ENCODE measurements at places on chromosomes 3 and 15.

DNA sequence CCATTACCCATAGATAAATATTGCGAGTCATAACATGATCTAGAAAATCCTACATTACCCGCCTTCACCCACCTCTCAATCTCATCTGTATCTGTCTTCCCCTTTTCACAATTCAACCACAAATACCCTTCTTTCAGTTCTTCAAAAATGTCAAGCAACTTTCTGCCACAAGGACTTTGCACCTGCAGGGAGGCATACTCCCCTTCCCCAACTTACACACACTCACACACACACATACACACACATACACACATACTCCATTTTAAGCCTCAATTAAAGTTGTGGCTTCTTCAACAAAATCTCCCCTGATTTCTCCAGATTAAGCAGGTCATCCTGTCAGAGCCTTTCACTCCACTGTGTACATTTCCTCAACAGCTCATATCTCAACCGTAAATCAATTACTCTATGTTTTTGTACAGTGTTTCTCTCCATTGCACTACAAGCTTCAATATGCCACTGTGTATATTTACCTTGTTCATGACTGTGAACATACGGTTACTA lies 33.1 kb upstream of the CCDC50 start:
- no peak for DNase-seq

DNA sequence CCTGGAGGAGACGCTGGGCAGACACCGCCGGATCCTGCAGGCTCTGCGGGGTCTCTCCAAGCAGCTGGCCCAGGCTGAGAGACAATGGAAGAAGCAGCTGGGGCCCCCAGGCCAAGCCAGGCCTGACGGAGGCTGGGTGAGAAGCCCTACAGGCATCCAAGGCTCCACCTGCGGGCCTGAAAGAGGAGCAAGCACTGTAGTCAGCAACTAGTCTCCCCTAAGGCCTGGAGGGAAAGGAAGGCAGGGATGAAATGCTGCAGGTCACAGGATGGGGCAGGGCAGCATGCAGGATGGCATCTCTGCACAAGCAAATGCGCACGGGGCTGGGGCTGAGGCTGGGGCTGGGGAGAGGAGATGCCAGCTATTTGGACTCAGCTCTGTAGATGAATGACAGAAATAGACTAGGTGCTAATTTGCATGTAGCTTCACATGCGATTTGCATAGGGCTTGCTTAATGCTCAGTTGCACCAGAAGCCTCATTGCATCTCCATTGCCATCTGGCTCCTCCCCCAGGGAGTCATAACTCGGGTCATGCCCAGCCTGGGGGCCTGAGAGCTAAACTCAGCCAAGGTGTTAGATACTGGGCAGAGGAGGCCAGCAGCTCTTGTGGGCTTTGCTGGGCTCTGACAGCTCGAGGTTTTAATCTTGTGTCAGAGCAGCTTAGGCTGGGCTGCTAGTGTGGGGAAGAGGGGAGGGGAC lies 5.2 kb upstream of the CPLX3 start:
- DNase-seq: no peak

DNA sequence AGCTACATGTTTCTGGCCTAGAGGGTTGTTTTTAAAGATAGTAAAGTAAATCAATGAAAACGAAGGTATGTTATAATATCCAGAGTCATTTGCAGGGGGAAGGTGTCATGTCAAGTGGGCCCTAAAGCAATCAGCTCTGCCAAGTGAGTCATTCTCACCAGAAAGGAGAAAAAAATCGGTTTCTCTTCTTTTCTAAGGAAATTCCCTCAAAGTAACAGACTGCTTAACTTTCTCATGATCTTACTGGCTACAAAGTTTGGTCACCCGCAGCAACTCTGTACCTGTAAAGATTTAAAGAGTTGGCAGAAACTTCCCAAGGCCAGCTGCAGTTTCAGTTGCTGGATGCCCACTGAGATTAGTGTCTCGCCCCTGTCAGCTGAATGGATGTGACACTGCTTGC lies 5.5 kb upstream of the FSIP1 start:
- DNase-seq: no peak

DNA sequence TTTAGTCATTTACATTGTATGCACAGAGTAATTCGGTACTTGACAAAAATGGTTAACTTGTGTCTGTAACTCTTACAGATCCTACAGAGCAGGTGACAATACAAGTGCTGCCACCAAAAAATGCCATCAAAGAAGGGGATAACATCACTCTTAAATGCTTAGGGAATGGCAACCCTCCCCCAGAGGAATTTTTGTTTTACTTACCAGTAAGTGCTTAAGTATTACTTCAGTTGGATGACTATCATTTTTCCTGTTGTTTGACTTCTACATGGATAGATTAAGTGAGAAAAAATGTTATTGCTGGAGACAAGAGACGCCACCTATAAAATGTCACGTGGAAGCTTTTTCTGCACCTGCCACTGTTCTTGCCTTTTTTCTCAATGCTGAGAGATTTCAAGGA lies 173.2 kb downstream of the ALCAM start:
- DNase-seq: no peak

GRCh38 chr3:69930564-69930963 lies 69.0 kb upstream of the SAMMSON start:
- no peak for DNase-seq

GRCh38 chr3:56061279-56061626 lies 407.0 kb downstream of the ERC2 start:
- no peak for DNase-seq

DNA sequence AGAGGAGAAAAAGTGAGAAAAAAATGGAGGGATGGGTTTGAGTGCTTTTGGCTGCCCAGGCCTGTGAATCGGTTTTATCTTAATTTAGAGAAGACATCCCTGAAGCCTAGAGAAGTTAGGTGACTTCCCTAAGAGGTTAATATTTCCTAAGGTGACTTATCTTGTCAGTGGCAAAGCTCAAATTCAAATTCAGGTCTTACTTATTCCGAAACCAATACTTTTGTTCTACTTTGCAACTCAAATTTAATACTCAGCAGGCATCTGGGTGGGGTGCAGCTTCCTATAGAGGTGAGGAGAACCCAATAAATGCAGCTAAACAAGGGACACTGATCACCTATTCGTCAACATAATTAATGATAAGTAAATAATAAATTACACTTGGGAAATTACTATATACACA lies 54.9 kb upstream of the MYRIP start:
- DNase-seq: no peak

- no peak for DNase-seq
Observed at GRCh38 chr3:71968544-71968943, 183.6 kb upstream of the PROK2 start.

DNA sequence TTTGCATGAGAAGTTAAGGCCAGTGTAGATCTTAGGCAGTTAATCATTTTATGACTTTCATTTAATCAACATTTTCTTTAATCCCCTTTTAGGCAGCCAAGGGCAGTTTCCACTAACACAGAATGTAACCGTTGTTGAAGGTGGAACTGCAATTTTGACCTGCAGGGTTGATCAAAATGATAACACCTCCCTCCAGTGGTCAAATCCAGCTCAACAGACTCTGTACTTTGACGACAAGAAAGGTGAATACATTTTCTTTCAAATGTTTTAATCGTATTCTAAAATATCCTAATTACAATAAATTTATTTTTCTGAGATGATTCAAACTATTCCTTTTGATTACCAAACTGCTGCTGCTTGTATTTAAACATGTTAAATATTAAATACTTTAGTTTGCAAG lies 843.2 kb downstream of the CADM2 start:
- no peak for DNase-seq

DNA sequence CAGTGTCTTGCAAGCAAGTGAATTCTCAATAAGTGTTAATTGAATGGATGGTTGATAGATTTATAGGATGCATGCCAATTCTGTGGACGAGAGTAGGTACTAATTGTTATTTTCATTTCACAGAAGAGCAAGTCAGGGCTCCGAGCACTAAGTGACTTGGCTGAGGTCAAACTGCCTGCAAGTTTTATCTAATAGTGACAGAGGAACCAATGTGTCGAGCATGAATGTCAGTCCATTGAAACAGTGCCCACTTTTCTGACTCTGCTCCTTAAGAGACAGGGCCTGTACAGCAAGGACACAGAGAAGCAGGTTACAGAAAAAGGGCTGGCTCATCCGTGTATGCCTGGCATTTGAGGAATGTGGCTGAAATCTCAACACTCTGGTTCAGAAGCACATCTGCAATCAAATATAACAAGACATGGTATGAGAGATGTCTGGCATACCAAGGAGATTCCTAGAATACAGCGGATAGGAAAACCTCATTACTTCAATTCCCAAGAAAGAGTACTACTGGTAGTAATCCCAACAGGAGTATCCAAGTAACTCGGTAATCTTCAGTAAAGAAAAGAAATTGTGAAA lies 6.0 kb upstream of the B3GNT5 start:
- DNase-seq: no peak

DNA sequence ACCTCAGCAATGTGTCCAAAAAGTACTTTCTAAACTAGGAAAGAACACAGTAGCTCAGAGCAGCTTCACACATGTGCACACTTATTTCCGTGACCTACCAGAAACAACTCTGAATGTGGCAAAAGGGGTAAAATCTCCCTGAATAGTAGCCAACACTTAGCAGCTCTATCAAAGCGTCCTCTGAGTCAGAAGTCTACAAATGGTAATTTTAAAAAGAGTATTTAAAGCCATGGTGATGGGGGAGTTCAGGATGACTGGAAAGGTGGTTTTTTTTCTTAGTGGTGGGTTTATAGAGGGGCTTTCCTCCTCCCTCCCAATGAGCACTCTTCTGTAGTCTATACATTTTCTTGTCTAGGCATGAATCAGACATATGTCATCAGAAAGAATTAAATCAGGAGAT lies 223.8 kb upstream of the PRICKLE2 start:
- DNase-seq: no peak

DNA sequence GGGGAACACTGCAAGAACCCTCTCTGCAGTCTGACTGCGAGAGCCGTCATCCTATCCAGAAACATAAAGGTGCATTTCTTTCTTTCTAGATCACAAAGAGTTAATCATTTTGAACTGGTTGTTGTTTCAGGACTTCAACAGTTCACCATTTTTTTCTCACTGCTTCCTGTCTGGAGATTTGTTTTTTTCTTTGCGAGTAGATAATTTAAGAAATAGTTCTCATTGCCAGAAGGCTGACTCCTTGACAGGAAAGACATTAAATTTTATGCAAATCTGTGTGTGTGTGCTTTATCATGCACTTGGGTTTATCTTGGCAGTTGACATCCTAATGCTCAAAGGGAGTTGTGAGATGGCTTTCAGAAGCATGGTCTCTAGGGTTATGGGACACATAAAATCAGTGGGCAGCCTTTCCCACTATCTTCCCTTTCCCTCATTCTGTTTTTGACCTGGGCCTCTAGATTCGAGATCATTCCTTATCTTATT lies 123.5 kb upstream of the TBL1XR1 start:
- no peak for DNase-seq

DNA sequence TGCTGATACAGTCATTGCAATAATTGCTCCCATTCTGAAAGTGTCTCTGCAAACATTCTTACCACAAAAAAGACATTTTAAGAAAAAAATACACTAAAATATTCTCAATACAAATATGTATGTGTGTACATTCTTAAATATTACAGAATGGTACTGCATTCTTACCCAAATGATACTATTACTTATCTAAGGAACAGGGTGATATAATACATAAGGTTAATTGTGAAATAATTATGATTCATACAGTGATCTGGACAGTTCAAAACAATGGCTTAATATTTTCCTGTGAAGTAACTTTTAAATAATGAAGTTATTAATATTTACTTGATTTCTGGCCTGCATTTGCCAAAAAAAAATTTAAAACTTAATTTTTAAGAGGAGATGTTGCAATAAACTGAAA lies 694.6 kb downstream of the TUSC7 start:
- DNase-seq: no peak

- DNase-seq: no peak
Observed at GRCh38 chr3:100261485-100261903, 702 bp downstream of the TBC1D23 start.

GRCh38 chr3:60772584-60772983 lies 478.7 kb downstream of the FHIT start:
- no peak for DNase-seq

GRCh38 chr3:128316481-128316891 lies 150.2 kb downstream of the DNAJB8 start:
- DNase-seq: peak; percentile 52

GRCh38 chr15:90262426-90262825 lies 3.0 kb upstream of the NGRN start:
- no peak for DNase-seq

DNA sequence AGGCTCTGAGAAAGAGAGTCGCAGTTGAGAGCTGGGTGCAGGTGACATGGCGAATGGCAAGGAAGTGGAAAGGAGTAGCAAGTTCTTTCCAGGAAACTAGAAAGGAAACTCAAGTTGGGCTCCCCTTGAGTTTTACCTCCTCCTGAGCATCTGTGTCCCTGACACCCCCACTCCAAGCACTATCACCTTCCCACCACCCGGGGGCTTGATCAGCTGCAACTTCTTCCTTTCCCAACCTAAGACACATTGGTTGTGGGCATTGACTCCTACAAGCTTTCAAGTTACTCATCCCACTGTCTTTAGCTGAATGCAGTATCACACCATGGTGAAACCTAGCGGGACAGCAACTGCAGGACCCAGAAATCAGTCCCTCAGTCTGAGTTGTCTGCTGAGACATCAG lies 256.6 kb upstream of the NR2F2 start:
- no peak for DNase-seq

DNA sequence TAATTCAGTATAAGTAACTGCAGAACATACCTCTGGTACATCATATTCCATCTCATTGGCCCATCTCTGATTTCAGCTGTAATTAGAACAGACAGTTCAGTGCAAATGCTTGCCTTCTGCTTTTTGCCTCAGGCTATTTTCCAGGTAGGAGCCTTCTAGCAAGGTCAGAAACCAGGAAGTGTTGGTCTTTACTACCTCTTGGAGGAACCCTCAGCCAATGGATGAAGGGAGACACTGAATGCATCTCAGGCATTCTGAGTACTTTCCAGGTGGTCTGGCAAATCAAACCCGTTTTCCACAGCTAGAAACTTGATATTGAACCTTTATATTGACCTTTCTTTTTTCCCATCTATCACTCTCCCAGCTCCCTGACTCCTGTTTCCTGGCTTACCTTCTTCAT lies 348.5 kb upstream of the SOX2 start:
- DNase-seq: no peak

DNA sequence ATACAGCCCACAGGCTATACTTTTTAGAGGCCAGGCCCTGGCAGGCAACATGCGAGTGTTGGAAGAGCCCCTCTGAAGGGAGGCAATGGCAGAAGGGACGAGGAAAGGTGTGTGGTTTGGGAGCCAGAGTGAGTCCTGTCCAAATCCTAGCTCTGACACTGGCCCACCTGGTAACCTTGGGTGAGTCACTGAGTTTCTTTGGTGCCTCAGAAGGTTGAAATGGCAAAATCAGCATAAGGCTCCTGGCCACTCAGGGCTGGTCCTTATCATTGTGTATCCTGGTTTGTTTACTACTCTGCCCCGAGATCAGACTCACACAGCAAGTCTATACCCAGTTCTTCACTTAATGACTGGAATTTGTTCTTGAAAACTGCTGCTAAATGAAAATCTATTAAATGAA lies 71.4 kb upstream of the TLE3 start:
- no peak for DNase-seq

DNA sequence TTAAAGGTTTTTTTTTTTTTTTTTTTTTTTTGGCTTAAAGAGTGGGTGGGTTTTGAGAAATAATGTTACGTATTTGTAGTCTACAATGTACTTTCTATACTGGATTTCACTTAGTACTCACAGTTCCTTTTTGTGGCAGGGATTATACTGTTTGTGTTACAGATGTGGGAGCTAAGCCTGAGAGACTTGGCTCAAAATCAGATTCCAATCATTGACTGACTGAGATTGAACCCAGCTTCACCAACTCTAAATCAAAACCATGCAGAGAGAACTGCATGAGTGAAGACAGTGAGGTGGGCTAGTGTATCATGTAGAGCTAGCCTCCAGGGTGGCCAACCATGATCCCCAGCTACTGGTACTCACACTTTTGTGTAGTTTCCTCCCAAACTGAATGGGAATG lies 68.0 kb downstream of the TMEM108 start:
- DNase-seq: no peak

Data from activated T-helper 1 cell treated with Interleukin-2 at 50 U/mL for 16 hours (primary cell).